ENCODE measurements at places on chromosomes 3 and 15.

DNA sequence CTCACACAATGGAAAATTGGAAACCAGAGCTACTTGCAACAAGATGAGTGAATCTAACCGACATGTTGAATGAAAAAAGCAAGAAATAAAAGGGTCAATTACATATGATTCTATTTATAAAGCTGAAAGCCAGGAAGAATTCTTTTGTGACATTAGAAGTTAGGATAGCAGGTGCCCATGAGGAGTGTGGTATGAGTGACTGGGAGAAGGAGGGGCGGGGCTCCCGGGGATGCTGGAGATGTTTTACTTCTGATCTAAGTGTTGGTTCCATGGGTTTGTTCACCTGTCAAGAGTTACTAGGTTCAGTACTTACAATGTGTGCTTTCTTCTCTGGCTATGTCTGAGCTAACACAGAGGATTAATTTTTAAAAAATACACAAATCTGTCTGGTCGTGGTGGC lies 60.8 kb downstream of the NSMCE3 start:
- no peak for DNase-seq

DNA sequence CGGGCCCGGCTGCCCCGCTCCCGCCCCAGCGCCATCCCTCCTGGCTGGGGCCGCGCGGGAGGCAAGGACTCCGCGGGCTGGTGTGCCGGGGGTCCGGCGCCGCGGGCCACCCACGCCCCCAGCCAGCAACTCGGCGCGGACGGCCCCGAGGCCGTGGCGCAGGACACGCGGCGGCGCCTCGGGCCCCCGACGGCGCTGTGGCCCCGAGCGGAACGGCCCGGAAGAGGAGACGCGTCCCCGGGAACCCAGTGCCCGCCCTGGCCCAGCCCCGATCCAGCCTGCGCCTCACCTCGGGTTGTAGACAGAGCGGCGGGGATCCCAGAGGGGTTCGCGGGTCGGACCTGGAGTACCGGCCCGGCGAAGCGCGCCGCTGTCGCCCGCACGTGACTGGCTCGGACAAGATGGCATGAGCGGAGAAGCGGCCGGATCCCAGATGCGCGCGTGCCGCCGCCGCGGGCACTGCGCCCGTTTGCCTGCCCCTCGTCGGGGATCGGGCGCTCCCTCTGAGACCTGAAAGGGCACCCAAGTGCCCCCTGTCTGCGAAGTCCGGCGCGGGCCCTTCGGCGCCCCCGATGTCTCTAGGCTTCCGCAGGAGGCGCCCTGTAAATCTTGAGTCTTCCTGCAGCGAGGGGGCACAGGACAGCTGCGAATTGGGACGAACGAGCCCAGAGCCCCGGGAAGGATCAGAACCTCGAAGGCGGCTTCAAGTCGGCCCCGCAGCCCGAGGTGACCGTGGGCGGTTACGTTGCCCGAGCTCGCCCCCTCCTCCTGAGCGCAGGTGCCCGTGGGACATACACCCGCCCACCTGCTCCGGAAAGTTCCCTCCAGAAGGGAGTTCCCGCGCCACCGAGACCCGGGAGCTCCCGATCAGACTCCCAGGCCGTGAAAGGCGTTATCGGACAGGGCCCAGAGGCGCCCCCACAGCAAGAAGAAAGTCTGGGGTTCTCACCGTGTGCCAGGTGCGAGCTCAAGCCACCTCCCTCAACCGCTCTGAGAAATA lies 598 bp upstream of the SFMBT1 start:
- DNase-seq, result peak; percentile 40

DNA sequence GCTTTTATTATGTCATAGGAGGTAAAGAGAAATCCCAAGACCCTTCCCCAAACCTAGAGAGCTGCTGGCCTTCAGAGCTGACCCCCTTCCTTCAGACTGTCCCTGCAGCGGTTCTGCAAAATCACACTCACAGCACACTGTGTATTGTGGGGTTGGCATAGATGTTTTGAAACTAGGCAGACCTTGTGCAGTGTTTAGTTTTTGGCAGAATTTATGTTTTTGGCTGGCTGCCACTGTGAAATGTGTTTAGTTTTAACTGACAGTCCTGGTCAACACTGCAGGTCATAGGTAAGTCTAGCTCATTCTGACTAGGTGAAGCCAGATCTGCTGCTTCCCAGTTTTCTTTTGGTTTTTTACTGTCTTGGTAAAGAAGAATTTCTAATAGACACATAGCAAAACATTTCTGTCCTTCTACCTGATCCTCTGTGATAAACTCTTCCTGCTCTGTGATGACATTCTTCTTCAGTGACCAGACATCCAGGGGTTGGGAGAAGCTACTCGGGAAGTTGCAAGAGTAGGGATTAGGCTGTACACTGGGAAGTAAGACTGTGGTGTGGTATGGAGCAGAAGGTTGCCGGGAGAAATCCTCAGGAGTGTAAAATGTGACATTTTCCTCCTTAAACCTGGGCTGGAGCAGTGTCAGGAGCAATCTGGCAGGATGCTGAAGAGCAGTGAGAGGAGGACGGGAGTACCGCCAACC lies 209.6 kb upstream of the MCTP2 start:
- DNase-seq, result no peak

DNA sequence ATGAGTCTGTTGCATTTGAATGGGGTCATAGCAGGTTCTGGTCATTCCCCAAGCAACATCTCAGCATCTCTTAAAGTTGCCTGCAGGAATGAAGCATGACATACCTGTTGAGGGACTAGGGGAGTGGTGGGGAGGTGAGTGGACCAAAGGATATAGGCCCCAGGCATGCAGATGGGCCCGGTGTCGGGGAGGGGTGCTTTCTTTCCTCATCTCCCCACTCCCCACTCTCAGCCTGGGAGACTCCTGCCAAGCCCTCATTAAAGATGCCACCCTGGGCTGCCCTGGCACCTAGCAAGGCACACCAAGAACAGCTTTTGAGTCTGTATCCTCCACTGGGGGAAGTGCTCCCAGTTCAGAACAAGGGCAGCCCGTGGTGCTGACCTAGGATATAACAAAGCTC lies 54.2 kb downstream of the GRIP2 start:
- no peak for DNase-seq

DNA sequence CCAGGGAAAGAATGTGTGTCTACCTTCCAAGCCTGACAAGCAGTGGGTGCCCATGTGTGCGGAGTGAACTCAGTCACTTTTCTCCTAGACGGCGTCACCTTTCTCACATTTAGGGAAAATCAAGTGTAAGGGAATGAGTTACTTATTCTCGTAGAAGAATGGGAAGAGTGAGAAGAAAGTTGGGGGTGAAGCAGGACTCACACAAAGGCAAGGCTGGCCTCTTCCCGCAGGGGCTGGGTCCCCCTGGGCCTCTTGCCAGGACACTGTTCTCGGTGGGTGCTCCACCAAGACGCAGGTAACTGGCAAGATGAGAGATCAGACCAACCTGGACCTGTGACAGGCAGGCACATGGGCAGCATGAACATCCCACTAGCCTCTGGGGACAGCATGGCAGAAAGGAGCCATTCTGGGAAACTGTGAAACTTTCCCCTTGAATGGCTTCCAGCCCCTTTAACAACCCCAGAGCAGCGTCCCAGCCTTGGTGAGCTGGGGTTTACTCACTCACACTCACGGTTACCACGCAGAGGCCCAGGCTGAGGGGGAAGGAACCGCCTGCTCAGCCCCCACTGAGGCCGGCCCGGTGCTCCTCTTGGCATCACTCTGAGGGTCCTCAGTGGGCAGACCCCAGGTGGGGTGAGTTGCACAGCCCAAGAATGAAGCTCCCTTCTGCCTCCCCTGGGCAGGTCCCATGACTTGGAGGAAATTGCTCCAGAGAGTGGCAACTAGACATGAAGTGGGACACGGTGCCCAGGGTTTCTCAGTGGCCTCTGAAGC lies 15.0 kb upstream of the SRP14 start:
- no peak for DNase-seq

- no peak for DNase-seq
Observed at GRCh38 chr3:14204515-14205284, 26.1 kb downstream of the LSM3 start.

- no peak for DNase-seq
Observed at GRCh38 chr3:53425936-53426335, 68.5 kb upstream of the CACNA1D start.

DNA sequence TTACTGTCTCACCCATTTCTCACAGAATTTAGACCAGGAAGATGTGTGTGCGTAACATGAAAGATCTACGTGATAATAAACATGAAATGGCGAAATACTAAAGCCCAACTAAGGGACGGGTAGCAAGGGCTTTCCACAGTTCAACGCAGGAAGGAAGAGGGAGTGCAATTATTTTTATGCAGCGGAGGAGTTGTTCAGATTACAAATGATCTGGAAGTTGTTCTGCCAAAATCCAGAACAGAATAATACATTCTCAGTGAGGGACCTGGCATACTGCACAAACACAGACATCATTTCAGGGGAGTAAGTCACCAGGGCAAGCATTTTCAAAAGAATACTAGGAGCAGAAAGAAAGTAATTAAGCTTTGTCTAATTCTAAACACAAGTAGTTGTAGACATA lies 133.6 kb upstream of the RAP2B start:
- DNase-seq, result no peak

DNA sequence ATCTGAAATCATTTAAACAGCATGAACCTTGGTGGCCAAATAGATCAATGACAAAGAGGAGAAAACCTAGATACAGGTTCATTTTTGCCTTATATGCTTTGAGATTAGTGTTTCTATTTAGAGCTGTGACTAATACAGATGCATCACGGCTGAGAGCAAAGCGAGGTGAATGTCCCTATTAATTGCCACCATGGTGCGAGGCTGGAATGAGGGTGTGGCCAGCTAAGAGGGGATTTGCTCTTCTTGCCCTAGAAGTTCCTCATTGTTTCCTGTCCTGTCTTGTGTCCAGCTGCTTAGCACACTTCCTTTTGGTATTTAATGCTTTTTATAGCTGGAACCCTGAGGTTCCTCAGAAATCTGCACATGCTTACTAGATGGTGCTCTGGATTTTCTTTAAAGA lies 339.1 kb upstream of the RGMA start:
- no peak for DNase-seq

DNA sequence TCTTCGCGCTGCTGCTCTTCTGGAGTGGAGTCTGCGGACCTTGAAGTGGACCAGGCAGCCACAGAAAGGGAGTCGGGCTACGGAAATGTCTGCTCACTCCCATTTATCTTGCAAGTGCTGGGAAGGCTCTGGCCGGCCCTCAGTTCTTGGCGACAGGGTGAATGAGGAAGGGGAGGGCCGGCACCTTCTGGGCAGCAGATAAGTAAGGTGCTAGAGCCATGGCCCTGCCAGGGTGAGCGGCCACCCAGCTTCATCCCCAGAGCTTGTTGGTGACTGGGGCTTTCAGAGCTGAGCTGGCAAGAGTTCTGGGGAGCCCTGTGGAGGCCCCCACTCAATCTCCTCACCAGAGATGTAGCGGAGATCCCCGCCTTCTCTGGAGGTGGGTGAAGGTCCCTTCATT lies 103.5 kb downstream of the ASB7 start:
- DNase-seq, result no peak

GRCh38 chr15:99475754-99476412 lies 89.9 kb upstream of the MEF2A start:
- DNase-seq, result no peak

DNA sequence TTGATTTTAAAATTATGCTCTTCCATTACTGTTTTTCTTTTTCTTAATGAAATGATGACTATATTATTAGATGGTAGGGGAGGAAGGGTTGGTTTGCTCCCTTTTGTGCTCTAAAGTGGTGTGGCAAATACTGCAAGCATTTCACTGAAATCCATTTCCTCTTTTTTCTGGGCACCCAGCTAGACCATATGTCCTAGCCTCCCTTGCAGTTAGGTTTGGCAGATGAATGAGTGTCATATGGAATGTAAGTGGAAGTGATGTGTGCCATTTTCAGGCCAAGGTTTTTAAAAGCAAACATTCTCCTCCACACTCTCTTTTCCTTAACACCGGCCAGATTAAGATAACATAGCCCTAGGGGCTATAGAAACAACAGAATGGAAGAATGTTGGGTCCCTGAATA lies 363.0 kb downstream of the FGF12 start:
- DNase-seq, result no peak

- no peak for DNase-seq
Observed at GRCh38 chr3:82676356-82677026, 915.0 kb upstream of the GBE1 start.

GRCh38 chr3:59450946-59451763 lies 401.3 kb upstream of the CFAP20DC start:
- DNase-seq, result no peak

DNA sequence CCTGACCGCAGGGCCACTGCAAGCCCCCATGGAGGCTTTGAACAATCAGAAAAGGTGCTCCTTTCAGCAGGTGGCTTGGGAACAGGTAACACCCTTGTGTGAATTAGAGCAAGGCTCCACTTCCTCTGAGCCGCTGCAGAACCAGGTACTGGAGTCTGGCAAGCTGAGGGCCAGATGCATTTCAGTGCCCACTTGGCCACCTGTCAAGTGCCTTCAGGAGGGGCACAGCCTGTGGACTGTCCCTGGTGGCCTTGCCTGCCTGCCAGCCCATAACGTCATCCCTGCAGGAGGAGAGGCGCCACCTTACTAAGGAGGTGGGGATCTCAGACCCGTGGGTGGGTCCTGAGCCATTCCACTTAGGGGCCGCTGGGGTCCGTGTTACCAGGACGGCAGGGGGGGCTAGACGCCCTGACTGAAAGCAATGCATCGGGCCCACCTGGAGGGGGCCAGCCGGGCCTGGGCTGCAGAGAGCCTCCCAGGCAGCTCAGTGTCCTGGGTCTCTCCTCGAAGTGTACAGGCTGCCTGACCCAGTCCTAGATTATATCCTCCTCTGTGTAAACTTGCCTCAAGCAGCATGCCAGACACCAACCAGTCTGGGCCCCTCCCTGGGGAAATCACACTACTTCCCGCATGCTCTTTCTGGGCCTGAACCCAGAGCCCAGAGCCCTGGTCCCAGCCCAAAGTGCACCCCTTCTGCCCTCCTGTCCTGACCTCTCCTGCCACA lies 16.1 kb downstream of the SPTBN5 start:
- no peak for DNase-seq

GRCh38 chr3:126486360-126486847 lies 10.7 kb upstream of the ZXDC start:
- no peak for DNase-seq

DNA sequence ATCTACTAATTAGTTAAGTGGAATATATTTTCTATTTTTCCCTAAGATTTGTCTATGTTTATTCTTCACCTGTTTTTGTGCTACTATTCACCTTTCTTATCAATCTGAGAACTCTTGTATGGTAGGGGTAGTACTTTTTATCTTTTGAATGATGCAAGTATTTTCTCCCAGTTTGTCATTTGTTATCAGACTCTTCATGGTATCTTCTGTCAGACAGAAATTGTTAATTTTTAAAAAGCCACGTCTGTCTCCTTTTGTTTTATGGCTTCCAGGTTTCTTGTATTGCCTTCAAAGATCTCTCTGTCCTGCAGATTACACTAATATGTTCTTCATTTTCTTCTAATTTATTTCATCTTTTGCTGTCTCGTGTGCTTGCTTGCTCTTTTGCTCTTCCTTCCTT lies 184.3 kb downstream of the PCCB start:
- DNase-seq, result no peak
